ENCODE measurements at places on chromosomes 1 and 21.

GRCh38 chr1:228216371-228217320, 8.8 kb downstream of the OBSCN start:
- no peak for DNase-seq

DNA sequence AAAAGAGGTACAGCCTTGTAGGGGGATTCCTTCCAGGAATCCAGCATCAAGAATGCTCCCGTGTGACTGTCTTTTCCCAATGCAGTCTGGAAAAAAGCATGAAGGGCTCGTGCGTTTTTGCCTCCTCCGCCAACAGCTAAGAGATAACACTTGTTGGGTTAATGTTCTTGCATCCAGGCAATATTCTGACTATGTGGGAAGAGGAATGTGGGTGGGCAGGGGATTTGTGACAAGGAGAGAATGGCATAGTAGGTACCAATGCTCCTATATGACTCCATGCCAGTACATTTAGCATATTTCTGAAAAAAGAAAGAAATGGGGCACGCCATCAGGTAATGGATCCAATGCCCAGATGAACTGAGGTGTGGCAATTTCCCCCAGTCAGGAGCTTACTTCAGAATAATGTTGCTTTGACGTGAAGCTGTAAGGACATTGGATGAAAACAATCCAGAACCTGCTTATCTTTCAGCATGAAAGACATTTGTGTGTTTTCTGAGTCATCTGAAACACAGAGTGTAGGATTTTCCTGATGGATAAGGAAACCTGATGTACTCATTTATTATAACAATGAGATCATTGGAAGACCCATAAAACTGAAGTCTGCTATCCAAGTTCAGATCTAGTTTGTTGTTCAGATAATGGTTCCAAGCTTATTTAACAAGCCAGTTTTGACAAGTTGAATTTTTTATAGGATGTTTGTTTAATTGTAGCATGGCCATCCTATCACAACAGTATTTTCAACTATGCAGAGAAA, 105.5 kb downstream of the LYPLAL1 start:
- DNase-seq, result no peak

DNA sequence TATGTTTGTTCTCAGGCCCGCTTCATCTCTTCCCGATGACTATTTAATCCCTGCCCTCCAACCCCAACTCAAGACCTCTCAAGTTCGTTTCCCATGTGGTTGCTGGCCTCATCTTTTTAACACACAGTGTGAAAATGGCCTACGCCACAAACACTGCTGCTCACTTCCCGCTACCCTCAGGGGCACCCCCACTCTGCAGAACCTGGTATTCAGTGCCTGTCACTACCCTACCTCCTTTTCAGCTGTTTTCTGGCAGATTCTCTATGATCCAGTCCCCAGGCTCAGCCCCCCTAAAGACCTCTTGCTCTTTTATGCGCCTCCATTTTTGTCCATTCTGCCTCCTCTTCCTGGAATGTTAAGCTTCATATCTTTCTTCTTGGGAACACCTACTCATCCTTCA, 152.6 kb upstream of the C1orf174 start:
- no peak for DNase-seq

DNA sequence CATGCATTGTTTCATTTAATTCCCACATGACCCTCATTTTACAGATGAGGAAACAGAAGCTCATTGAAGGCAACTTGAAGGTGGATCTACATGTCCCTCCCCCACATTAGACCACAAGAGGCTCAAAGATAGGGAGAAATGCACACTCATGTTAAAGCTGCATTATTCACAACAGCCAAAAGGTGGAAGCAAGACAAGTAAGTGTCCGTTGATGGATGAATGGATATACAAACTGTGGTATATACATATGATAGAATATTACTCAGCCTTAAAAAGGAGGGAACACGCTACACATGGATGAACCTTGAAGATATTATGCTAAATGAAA, 149.7 kb upstream of the JUN start:
- DNase-seq, result no peak

DNA sequence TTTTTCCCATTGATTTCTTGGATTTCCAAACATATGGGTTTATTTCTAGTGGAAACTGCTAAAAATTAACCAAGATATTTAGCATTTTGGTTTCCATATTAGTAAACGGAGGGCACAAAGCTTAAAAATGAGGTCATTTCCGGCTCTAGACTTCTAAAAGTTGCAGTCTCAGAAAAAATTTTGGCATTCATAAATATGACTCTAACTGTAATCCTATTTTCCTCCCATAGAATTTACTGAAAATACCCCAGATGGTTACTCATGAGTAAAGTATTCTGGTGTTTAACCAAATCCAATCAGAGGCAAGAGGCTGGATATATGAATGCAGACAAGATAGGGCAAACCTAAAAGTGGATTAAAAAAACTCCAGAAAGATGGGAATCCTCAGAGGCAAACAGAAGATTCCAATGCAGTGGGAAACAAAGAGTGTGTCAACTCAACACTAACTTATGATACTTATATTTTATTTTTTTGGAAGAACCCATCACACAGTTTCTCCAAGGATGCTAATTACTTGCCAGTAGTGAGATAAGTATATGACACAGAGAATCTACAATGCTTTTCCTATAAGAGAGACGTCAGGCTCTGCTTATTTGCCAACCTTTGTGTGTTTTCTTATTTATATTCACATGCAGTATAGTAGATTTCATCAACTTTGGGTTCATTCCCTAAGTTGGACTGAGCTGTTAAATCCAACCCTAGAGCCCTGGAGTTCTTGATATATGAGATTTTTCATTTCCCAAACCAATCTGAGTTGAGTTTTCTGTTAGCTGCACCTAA, 90.1 kb upstream of the BCL10 start:
- no peak for DNase-seq

- no peak for DNase-seq
Measured at GRCh38 chr21:44871576-44872269, 1.8 kb downstream of the PTTG1IP start.

GRCh38 chr1:162930976-162931560, 70.1 kb upstream of the CCDC190 start:
- no peak for DNase-seq

- no peak for DNase-seq
Measured at GRCh38 chr1:203450479-203451149, 25.0 kb upstream of the PRELP start.

- DNase-seq, result no peak
Measured at GRCh38 chr1:45647248-45648021, 23.6 kb upstream of the CCDC17 start.

DNA sequence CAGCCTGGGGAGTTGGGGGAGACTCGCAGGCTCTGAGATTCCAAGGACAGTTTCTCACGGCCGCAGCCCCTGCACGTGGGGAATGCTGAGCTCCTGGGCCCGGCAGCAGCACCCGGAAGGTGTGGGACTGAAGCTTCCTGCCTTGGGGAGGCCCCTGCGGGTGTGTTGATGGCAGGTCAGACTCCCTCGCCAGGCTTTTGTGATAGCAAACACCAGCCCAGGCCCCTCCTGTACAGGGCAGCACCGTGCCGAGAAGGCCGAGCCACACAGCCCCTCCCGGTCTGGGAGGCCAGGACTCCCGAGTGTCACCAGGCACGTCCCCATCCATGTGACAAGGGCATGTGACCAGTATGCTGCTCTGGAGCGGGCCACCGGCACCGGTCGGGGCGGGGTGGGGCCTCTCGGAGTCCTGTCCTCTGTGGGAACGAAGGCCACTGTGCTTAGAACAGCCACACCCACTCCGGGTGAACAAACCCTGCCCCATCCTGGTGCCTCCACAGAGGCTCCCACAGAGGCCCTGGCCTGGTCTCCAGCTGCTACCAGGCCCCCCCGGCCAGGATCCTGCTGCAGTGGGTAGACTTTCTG, 31.1 kb upstream of the ARHGEF16 start:
- DNase-seq, result no peak

GRCh38 chr1:231606712-231607111, 19.9 kb upstream of the DISC1 start:
- DNase-seq, result no peak

DNA sequence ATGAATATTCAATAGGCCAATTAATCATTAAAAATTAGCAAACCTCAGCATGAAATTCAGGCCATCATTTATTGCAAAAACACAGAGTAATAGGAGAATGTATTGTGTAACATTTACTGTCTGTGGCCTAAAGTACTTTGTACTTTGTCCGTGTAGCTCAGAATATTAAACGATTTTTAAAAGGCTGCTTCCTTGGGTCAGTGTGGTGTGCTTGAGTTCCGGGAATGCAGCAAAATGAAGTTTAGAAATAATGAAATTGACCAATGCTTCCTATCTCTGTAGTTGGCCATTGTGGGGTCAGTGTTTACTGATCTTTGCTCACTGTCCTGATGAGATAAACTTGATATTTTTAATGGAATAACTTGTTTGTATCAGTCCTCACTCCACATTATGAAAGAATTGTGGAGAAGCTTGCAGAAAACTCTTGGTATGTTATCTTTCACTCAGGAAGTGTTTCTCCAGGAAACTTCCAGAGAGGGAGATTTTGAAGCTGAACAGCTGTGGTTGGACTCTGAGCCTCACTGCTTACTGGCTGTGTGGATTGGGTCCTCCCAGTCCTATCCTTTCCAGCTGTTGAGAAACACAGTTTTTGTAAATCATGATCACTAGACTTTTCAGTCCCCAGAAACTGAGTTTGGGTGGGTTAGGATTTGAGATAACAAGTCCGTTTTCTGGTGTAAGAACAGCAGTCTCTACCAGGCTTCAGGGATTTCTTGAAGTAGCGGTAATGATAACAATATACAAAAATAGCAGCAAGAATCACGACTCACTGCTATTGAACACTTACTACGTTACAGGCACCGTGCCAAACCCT, 19.2 kb upstream of the MTARC1 start:
- no peak for DNase-seq
